ENCODE measurements at places on chromosomes 6 and 20.

- DNase-seq: no peak
Measured at GRCh38 chr6:43921548-43922425, 151.8 kb downstream of the VEGFA start.

DNA sequence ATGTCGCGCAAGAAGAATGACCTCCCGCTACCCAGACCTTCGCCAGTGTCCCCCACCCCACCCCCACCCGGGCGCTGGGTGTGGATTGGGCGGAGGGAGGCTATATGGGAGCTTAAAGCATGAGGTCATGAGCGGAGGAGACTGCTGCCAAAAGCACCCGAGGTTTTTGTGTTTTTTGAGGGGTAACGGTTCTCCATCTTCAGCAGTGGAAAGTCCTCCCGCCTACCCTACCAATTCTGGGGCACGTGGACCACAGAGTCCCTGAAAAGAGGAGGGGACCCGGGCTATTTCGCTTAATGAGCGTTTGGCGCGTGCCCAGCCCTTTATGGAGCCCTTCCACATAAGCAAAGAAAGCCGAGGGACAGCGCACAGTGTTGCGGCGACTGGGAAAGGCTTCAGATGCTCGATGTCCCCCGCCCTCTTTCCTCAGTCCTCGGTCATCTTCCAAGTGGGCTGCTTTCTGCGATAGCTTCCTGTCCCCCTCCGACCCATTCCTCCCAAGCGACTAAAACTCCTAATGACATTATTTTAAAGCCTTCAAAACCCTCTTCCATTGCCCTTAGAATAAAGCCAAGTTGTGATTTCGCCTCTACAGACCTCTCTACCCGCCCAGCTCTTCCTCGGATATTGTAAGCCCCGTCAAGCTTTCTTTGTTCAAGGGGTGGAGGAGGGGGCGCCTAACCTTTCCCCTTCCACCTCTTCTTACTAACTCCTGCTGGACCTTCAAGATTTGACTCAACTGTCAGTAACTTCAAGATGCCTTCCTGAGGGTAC, 2.1 kb upstream of the TRERF1 start:
- DNase-seq: no peak

GRCh38 chr6:111367393-111368088, 115.5 kb downstream of the REV3L start:
- DNase-seq: no peak

DNA sequence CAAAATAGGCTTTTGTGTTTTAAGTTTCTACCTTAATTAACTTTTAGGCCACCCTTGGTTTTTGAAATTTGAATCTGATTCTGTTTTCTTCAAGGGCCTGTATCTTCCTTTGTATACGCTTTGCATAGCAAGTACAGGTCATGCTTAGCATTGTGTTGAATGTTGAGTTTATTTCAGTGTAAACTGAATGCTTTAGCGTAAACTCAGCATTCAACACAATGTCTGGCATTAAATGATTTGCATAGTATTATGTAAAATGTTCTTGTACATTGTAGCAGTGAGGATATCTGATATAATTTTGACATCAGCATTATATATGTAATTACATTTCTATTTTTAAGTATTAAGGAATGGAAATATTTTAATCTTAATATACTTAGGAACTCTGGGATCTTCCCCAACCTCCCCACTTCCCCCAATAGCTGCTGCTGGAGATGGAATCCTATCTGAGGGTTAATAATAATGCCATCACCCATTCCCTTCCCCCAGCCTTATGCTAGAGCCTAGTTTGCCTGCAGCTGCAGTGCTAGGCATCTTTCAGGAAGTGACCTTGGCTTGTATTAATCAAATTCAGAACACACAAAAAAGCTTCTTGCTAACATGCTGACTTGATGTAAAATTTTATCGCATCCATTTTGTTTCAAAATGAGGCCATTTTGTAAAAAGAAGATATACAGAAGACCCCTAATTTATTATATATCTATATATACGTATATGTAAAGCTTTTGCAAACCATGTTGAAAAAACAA, 73.1 kb downstream of the NCOA3 start:
- DNase-seq: peak; percentile 51

- no peak for DNase-seq
Measured at GRCh38 chr6:33192105-33192646, at the start of gene COL11A2. TSS of gene COL11A2 (minus strand) at chr6:33192467. CDS start at chr6:33192240, 227 bp downstream.
